Caki2 (cell line): ENCODE measurements at places on chromosomes 13 and 19.

DNA sequence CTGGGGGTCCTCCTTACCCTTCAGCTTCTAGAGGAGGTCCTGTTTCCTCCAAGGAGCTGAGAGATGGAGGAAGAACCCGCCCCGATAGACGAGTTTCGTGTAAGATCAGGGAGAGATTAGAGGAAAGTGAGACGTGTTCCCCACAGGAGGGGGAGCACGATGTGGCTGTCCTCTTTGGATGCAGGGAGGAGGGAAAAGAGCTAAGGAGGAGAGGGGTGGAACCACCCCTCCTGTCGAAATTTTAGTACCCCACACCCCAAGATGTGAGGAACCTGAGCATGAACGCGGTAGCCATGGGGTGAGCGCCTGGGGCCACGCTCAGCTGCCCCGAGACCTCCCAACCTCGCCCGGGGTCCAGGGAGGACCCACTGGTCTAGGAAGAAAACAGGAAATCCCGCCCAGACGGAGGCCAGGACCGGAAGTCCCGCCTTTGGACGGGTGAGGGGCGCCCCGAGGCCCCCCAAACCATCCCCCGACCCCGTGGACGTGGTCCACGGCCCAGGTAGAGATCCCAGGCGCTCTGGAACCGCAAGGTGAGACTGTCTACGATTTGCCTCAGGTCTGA is 1.2 kb downstream of the AKT1S1 start:
- DNase-seq = peak; percentile 61

DNA sequence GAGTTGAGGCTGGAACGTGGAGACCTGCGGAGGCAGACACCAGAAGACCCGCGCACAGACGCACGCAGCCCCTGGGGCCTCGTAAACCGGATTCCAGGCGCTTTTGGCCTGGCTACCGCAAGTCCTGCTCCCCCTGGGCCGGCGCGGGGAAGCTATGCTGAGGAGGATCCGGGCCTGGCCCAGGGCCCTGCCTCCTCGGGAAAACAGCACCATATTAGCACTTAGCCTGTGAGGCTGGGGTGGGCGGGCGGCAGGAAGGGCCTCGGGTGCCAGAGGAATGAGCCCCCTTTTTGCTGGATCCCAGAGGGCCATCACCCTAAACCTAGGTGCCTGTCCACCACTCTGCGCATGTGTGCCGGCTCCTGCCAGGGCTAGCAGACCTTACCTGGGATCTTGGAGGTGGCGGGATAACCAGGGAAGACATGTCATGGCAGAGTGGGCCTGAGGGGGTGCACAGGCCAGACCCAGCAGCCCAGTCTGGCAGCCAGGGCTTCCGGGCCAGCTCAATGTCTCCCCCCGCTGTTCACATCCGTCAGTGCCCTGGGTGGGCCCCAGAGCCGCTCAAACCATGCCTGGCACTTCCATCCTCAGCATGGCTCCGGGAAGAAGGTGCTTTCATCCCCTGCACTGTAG is 7.3 kb downstream of the ELOF1 start:
- DNase-seq = no peak

- peak; percentile 95 for DNase-seq
Observed at GRCh38 chr19:55643003-55643886, at the start of gene ZNF581. Gene ZNF581 (plus strand): TSS chr19:55643649. CDS start chr19:55644572, 923 bp downstream.

DNA sequence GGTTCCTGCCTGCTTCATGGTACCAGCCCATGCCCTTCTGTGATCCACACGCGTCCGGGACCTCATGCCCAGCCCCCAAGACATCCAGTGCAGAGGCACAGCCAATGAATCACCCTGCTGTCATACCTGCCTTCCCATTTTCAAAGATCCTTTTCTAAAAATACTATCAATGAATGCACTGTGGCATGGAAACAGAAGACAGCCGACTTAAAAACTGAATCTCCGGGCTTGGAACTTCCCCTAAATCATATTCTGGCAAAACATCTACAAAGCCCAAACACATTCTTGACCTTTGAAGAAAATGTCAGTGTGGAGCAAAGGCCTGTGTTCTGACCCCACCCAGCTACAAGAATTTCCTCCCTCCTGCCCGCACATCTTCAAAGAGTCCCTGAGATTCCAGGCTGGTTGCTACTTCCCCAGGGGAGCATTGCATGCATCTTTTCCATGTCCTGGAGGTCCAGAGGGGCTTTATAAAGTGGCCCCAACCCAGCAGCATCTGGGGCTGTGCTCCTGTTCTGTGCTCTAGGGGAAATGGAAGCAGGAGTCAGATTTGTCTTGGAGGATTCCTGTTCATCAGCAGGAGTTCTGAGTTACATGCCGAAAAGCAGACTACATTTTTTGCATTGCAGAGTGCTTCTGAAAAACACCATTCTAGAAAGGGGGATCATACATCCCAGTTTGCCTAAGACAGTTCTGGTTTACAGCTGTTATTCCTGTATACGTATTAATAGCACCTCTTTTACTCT is 135.2 kb downstream of the USP12 start:
- no peak for DNase-seq
